ENCODE measurements at places on chromosomes 3 and 15.

GRCh38 chr3:50542177-50543034, 25.1 kb downstream of the C3orf18 start:
- peak; percentile 22 for DNase-seq

GRCh38 chr3:140753865-140754754, 76.2 kb downstream of the TRIM42 start:
- no peak for DNase-seq

GRCh38 chr3:171811913-171812335, 1.6 kb upstream of the PLD1 start:
- DNase-seq, result no peak

- DNase-seq, result no peak
These were observed 32.2 kb upstream of the MUC13 start for GRCh38 chr3:124966521-124967445.

DNA sequence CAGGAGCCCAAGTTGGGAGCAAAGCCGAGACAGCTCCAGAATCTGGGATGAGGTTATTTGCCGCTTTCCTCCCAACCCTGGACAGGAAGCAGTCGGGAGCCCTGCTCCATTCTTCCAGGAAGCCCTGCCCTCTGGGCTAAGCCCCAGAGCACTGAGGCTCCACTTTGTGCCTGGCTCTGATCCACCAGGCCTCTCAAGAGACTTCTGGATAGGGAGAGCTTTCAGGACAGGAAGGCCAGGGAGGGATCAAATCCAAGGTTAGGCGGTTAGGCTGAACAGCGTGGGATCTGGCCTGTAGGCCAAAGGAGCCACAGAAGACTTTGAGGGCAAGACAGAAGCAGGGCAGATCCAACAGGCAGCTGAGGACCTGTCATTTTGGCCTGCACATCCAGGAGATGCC, 835 bp downstream of the STOML1 start:
- no peak for DNase-seq
